ENCODE measurements at places on chromosomes 2 and 18. TPM values are rescaled to one million over a fixed set of nuclear protein-coding genes. Genes with fewer than 3 reads are reported as not detected.

Gene DNER
- total RNA-seq = not detected

Gene ERCC3
- total RNA-seq = 58.2 TPM

Gene OSBPL6
- total RNA-seq = 1.0 TPM

Gene SERPINB3
- not detected for total RNA-seq

Gene CDK5R2
- not detected for total RNA-seq

Gene AOX1
- total RNA-seq = 0.04 TPM

Gene LHCGR
- not detected for total RNA-seq

Gene CHN1
- 15.5 TPM for total RNA-seq

Gene POTEI
- total RNA-seq = not detected

Gene SATB2
- not detected for total RNA-seq

Gene C2orf69
- 19.8 TPM for total RNA-seq

Gene PIK3C3
- 106 TPM for total RNA-seq

Gene MTCL1
- total RNA-seq = 0.95 TPM

Gene ACMSD
- total RNA-seq = not detected

Gene FEV
- not detected for total RNA-seq

Gene ACVR1
- total RNA-seq = 27.5 TPM

Gene EIF2AK2
- total RNA-seq = 25.4 TPM
